ENCODE measurements at places on chromosomes 2 and 18.

GRCh38 chr2:224885836-224886547, 156.3 kb downstream of the DOCK10 start:
- DNase-seq, result no peak

DNA sequence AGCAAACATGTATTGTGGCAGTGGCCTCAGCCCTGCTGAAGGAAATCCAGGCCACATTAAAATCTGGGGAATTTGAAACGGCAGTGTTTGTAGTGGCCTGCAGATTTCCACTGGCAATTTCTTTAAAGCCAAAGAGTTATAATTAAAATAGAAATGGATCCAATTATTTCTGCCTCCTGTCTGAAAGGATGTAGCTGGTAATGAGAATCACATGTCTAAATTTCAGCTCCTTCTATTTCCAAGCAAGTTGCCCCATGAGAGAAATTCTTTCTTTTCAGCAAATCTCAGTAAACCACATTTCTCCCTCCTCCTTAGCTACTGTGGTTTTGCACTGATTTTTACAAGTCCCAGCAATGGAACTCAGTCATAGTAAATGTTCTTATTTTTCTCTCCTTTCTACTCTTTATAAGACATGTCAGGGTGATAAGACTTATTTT, 55.4 kb upstream of the ZNF396 start:
- no peak for DNase-seq

GRCh38 chr18:25834061-25834460, 256.4 kb downstream of the SS18 start:
- DNase-seq, result no peak

GRCh38 chr2:150538651-150539201, 51.3 kb upstream of the RND3 start:
- DNase-seq, result no peak

- no peak for DNase-seq
These were observed 26.0 kb downstream of the TRABD2A start for GRCh38 chr2:84854850-84855249.

DNA sequence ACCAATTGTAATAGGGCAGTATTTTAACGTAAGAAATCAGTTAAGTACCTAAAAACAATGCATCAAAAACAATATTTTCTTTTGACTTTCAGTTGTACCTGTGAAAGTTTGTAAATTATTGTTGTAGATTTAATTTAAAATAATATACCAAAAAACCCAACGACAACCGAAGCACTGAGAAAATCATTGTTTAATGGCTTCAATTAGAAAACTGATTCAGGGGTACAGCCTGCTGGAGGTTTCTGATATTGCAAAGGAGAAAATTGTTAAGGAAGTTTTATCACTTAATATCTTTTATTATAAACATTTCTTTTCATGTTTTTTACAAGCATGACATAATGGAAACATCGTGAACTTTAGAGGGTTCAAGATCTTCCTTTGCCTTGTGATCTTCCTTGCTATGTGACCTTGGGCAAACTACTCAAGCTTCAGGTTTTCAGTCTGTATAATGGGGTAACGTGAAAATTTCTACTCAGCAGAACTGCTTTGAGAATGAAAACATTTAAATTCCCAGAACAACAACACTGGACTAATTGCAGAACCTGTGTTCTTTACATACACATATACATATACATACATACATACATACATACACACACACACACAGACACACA, 76.3 kb upstream of the GLS start:
- no peak for DNase-seq

GRCh38 chr2:143162997-143163396, 33.8 kb downstream of the ARHGAP15 start:
- DNase-seq, result no peak

- DNase-seq, result no peak
These were observed 28.4 kb downstream of the BOLA3 start for GRCh38 chr2:74119339-74119738.

GRCh38 chr18:9468998-9469397, 6.3 kb upstream of the RALBP1 start:
- no peak for DNase-seq
